Head of caudate nucleus (tissue), 42 donors: ENCODE measurements at places on chromosomes 3 and 15.

GRCh38 chr3:44058022-44058867 lies 183.4 kb upstream of the TOPAZ1 start:
- DNase-seq = peak; percentile 60

GRCh38 chr3:161069511-161070251 lies 35.5 kb downstream of the B3GALNT1 start:
- no peak for DNase-seq

- no peak for DNase-seq
These were observed 89.5 kb downstream of the ZMAT3 start for GRCh38 chr3:178982137-178982536.

DNA sequence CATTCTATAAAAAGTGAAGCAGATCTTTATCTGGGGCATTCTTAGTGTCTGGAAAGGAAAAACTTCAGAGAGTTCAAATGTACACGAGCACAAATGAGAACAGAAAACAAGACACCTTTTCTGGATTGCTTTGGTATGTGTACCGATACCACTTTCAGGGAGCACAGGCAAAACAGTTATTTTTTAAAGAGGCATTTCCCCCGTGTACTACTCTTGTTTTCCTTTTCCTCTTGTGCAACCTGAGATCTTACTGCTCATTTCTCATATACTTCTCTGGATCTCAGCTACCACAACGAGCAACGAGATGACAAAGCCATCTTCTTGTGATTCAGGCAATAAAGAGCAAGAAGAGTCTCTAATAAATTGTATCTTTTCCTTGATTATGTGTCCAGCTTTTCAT lies 463.6 kb downstream of the SHQ1 start:
- no peak for DNase-seq

DNA sequence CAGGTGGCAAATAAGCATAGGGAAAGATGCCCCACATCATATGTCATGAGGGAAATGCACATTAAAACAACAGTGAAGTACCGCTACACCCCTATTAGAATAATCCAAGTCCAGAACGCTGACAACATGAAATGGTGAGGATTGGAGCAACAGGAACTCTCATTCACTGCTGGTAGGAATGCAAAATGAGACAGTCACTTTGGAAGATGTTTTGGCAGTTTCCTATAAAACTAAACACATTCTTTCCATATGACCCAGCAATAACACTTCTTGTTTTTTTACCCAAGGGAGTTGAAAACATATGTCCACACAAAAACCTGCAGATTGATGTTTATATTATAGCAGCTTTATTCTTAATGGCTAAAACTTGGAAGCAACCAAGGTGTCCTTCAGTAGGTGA lies 116.4 kb upstream of the TOPAZ1 start:
- DNase-seq = no peak

DNA sequence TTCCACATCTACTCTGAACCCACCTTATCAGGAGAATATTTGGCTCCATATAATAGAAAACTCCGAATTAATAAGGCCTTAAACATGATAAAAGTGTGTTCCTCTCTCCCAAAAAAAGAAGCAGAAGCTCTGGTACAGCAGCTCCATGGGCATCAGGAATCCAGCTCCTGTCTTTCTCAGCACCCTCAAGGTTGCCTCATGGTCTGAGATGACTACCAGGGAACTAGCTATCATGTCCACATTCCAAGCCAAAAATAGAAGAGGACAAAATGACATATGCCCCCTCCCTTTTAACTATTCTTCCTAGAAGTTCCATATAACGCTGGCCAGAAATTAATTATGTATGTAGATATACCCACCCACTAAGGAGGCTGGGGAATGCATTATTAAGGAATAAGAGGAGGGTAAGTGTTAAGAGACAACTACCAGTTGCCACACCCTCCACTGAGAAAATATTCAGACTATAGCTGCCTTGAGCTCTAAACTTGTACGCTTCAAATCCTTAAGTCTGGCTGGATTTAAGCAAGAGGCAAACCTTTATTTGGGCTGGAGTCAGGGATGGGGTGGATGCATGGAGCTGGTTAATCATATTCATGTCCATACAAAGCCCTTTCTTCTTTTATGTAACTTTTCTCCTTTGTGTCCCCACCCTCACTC lies 35.8 kb upstream of the CTDSPL start:
- DNase-seq = no peak

- DNase-seq = no peak
These were observed 518.1 kb downstream of the ROBO1 start for GRCh38 chr3:79249701-79250100.

DNA sequence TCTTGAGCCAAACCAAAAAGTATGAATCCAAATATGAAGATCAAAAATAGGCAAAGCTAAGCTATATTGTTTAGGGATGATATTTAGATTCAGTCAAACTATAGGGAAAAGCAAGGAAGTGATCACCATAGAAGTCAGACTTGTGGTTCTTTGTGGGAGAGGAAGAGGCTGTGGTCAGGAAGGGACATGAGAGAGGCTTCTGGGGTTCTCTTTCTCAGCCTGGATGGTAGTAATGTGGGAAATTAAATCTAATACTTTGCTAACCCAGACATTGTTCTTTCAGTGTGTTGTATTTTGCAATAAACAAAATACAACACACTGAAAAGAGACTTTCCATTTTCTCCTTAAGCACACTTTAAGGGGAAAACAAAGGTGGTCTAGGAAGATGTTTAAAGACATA lies 3.1 kb downstream of the CX3CR1 start:
- DNase-seq = no peak

DNA sequence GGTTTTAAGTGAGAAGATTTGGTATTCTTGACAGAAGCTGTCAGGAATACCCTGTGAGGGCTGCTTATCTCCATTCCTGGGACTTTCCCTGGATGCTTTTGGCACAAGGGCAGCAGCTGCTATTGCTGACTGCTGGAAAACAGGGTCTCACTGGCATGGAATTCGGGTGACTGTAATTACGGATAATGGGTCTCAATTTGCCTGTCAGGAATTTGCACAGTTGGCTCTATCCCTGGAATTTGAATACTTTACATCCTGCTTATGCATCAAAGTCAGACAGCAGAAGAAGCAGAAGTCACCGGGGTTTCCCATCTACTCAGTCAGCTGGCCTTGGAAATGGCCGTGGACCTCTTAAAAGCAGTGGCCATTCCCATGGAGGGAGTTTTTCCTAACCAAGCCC lies 25.9 kb upstream of the AKAP13 start:
- DNase-seq = no peak

- DNase-seq = no peak
These were observed 62.5 kb upstream of the GBE1 start for GRCh38 chr3:81823882-81824395.

GRCh38 chr3:128794067-128794768 lies 68.2 kb downstream of the RAB7A start:
- no peak for DNase-seq

- no peak for DNase-seq
These were observed 79.4 kb downstream of the EBLN2 start for GRCh38 chr3:73140772-73141442.

DNA sequence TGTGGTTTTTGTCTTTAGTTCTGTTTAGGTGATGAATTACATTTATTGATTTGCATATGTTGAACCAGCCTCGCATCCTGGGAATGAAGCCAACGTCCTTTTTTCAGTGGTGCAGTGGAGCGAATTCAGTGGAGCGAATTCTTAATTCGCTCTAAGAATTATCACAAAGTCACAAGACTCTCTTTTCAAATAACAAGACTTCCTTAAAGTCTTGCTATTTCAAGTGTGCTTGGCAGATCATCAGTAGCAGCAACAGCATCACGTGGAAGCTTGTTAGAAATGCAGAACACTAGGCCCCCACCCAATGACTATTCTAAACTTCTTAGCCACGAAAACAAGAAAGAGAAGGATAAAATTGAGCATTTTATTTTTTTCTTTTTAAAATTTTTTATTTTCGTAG lies 58.1 kb upstream of the CD200R1L start:
- DNase-seq = no peak

DNA sequence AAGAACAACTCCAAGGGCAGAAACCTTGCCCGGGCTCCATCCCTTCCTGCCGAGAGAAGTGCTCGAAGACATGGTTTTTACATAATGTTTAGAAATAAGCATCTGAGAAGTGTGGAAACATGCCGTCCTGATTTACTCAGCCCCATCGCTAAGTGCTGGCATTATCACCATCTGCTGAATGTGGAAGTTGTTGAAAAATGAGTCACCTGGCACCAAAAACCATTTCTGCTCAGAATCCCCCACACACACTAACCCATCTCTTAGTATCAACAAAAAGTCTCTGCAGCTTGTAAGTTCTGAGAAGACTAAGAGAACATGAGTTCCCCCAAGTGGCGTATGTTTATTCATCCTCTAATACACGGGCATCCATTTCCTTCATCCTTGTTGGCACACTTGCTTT lies 51.0 kb upstream of the ARL8B start:
- no peak for DNase-seq

DNA sequence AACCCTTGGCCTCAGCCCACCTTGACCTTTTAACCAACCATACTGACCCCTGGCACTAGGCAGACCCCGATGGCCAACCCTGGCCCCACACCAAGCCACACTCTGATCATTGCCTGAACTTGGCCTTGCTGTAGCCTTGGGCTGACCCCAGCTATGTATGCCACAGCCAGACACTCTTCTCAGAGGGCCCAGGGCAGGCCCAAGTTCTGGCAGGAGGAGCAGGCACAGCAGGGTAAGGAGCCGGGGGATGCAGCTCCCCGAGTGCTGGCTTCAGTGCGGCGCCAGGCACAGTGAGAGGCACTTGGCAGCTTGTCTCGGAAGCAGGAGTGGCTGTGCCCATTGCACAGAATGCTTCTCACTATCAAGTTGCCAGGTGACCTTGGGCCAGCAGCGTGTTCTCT lies 22.3 kb downstream of the PRR20G start:
- no peak for DNase-seq

DNA sequence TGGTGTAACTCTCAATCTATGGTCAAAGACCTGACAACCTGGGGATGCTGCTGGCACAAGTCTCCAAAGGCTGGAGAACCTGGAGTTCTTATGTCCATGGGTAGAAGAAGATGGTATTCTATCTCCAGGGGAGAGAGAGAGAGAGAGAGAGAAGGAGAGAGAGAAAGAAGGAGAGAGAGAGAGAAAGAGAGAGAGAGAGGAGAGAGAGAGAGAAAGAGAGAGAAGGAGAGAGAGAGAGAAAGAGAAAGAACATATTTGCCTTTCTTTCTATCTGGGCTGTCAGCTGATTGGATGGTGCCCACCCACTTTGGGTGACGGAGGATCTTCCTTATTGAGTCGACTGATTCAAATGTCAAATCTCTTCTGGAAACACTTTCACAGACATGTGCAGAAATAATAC lies 84.6 kb downstream of the PPM1L start:
- DNase-seq = no peak

DNA sequence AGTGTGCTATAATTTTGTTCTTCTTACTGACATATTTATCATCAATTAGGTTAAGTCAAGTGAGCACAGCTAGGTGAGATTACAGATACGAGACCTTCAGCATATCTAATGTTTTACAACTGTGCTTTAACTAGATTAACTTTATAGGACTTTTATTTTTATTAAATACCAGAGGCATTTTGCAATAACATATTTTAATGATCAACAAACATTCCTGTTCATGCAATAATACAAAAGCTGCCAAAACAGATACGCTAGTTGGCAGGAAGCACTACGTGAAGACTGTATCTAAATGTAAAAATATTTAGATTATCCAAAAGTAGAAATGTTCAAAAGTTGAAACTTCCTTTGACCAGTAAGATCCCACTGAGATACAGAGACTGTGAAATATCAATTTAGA lies 139.1 kb downstream of the CBLB start:
- DNase-seq = no peak

DNA sequence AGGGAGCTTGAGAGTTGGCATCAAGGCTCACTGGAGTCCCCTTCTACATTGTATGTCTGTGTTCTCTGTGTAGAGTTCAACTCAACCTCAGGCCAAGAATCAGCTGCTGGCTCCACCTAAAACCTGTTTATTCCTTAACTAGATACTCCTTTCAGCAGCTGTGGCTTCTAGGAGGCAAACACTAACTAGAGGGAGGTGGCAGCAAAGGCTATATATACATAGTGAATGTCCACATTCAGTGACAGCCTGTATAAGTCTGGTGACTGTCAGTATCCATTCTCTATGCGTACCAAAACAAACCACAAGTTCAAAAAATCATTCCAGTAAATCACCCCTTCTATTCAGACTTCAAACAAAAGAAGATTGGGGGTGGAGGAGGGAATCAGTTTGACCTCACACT lies 184.3 kb downstream of the CDIN1 start:
- DNase-seq = no peak

DNA sequence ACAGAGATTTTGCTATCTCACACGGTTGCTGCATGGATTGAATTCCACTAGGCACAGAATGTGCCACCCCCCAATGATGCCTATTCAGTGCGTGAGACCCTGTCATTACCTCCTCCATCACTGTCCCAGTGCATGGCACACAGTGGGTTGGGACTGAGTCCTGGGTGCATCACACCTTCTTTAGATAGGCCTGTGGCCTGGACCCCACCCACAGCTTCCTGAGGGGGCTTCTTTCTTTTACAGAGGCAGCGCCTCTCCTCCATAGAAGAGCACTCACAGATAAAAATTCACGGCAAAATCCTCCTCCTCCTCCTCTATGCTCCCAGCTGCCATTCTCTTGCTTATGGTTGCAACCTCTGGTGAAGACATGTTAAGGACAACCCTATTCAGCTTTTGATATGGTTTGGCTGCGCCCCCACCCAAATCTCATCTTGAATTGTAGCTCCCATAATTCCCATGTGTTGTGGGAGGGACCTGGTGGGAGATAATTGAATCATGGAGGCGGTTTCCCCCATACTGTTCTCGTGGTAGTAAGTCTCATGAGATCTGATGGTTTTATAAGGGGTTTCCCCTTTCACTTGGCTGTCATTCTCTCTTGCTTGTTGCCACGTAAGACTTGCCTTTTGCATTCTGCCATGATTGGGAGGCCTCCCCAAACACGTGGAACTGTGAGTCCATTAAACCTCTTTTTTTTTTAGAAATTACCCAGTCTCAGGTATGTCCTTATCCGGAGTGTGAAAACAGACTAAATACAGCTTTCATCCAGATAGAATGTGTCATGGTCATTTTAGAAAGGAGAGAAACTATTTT lies 147.6 kb downstream of the KLF13 start:
- DNase-seq = no peak

GRCh38 chr15:78734451-78735064 lies 76.7 kb downstream of the ADAMTS7 start:
- no peak for DNase-seq

DNA sequence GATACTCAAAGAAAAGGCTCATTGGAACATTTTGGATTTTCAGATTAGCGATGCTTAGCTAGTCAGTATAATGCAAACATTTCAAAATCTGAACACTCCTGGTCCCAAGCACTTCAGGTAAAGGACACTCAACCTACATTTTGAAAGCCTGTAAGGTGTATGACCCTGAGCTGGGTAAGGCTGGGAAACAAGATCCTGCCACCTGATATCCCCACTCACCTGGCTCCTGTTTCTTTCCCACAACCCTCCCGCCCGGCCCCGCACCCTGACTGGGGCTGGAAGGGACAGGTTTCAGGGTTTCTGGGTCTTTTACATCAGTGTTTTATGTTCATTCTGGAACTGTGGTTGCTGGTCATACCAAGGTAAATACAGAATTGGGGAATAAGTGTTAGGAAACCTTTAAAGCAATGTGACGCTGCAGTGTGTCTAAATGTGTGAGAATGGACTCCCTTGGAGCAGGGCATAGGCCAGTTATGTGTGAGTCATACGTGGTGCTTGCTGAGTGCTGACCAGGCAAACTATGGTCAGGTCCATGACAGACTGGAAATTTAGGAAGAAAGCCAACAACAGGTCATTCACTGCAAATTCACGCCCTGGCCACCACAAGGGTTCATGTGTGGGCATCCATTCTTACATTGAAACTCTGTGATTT lies 22.9 kb downstream of the CTXND1 start:
- no peak for DNase-seq
